ENCODE measurements at places on chromosomes 11 and 22.

- no peak for DNase-seq
These were observed 57.5 kb downstream of the BCR start for GRCh38 chr22:23237841-23238240.

DNA sequence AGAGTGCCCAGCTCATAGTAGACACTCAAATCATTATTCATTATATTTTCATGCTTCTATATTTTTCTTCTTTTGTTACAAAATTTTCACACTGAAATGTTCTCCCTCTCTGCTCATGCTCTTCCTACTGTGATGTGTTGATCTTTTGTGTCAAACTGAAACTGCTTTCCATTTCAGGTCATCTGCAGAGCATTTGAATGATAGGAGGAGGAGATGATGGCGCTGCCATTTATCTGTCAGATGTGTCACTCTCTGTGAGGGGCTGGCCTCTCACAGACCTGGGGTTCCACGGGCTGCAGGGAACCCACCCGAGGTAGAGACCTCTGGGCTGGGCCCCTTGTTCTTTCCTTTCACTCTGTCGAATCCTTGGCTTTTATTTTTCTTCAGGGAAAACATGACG, 41.1 kb downstream of the OR10A6 start:
- no peak for DNase-seq

GRCh38 chr22:29016067-29016938, 45.3 kb downstream of the C22orf31 start:
- no peak for DNase-seq

DNA sequence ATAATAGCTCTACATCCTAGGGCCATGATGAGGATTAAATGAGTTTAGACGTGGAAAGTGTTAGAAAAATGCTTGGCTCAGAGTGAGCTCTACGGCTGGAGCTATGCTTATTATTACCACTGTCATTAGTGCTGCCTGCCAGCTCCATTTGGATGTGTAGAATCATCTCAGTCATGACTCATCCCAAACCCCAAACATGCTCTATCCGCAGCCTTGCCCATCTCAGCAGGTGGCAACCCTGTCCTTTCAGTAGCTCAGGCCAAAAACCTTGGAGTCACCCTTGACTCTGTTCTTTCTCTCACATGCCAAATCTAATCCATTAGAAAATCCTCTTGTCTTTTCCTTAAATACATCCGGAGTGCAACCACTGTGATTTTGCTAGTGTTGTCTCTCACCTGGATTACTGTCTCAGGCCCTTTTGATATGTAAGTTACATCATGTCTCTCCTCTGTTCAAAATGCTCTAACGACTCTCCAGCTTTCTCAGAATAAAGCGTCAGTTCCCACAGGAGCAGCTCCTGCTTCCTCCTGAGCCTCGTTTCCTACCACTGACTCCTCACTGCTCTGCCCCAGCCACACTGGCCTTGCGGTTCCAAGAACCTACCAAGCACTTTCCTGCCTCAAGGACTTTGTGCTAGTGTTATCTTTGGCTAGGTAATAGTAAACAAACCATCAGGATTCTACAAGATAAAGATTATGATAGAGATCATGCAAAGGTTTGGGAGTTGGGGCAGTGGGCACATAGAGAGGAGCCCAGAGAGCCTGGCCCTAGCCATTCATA, 10.5 kb upstream of the CHRM1 start:
- DNase-seq = no peak

- no peak for DNase-seq
These were observed 152.8 kb downstream of the NCAM1 start for GRCh38 chr11:113113801-113114704.

GRCh38 chr22:20298803-20299745, 20.8 kb downstream of the DGCR6L start:
- DNase-seq = peak; percentile 90

DNA sequence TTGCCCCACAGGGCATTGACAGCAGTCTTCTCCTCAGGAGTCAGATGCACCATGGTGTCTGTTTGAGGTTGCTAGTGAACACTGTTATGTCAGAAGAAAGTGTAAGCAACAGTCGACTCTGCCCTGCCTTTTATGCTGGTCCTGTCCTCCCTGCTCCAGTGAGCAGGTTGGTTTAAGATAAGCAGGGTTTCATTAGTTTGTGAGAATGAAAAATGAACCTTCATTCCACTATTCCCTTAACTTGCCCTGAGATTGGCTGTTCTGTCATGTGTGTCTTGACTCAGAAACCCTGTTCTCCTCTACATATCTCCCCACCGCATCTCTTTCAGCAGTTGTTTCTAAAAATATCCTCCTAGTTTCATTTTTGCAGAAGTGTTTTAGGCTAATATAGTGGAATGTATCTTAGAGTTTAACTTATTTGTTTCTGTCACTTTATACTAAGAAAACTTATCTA, at the start of gene HBD:
HBD (minus strand) TSS at position 103 of the 454 bp plus-strand sequence; CDS start at position 53, 50 bp downstream.
- no peak for DNase-seq

DNA sequence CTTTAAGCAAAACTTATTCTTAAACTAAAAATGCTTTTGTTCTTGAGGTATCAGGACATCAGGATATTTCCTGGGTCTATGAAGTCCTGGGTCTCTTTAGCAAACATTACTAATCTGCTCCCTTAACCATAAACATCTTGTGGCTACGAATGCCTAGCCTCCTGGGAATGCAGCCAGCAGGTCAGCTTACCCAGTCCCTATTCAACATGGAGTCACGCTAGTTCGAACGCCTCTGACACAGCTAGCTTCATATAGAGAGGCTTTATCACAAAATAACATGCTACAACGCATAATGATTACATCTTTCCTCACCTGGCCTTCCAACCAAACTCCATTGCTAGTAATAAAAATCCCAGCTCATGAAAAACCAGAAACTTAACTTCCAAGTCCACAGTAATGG, 17.5 kb upstream of the FIBIN start:
- no peak for DNase-seq

DNA sequence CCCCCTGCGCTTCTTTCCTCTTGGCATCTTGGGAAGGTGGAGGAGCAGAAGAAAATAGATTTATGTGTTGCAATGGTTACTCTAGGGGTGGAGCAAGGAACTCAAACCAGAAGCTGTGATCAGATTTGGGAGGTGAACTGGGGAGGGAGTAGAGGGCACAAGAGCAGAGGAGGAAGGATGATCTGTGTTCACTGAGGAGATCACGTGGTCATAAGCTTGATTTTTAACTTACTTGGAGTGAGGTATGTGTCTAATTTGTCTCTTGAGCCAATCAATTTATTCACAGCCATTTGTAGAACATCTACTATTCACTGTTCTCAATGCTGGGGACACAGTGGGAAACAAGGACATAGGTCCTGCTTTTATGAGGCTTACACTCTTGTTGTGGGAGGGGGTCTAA, 24.8 kb upstream of the CD82 start:
- DNase-seq = no peak
